ENCODE measurements at places on chromosomes 4 and X. TPM values are rescaled to one million over a fixed set of nuclear protein-coding genes. Genes with fewer than 3 reads are reported as not detected.

SPP1 gene
- 0.54 TPM for total RNA-seq

DNA sequence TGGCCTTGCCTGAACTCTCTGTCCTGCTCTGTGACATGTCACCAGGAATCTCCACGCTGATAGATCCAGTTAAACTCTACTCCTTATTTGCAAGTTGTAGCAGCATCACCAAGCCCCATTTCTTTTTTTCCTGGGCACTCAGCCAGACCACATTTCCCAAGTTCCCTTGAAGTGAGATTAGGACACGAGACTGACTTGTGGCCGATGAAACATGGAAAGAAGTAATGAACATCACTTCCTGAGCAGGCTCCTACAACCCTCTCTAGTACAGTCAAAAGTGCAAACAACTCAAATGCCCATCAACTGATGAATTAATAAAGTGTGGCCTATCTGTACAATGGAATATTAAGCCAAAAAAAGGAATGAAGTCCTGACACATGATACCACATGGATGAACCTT lies 74.6 kb downstream of the MAP3K15 start:
- no peak for DNase-seq

DNA sequence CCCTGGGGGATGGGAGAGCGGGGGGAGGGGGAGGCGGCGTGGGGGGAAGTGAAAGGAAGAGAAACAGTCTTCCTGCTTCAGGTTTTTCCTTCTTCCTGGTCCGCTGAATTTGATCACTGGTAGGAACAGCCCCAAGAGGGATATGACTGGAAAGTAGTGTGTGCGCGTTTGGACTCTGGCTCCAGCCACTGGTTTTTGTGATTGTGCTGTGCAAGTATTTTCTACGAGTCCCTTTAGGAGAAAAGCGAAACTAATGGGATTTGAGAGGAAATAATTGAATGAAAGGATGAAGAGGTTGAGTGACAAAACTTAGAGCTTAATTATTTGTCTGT lies 836 bp downstream of the PRRG1 start:
- no peak for DNase-seq

USP27X gene
- 1.0 TPM for total RNA-seq

GRCh38 chrX:46770817-46771163 lies 11.9 kb upstream of the SLC9A7 start:
- no peak for DNase-seq
